Left kidney (tissue), 8 donors: ENCODE measurements at places on chromosomes 1 and 21.
A peak's percentile ranks its signal among the peaks of the same experiment; 100 is the strongest.

DNA sequence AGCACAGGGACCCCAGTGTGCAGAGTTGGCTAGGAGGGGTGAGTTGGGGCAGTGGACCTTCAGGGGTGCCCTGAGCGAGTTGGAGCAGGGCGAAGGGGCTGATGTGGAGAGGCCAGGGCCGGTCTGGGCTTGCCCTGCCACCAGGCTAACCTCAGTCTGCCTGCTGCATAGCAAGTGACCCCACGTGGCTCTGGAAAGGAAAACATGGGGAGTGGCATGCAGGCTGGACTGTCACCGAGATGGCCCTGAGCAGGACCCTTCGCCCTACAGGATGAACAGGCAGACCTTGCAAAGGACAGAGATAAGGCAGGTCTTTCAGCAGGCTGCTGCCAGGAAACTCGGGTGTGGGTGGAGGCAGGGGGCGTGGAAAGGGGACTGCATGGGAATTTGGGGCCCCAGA, 51.5 kb downstream of the FOXO6 start:
- DNase-seq = no peak

DNA sequence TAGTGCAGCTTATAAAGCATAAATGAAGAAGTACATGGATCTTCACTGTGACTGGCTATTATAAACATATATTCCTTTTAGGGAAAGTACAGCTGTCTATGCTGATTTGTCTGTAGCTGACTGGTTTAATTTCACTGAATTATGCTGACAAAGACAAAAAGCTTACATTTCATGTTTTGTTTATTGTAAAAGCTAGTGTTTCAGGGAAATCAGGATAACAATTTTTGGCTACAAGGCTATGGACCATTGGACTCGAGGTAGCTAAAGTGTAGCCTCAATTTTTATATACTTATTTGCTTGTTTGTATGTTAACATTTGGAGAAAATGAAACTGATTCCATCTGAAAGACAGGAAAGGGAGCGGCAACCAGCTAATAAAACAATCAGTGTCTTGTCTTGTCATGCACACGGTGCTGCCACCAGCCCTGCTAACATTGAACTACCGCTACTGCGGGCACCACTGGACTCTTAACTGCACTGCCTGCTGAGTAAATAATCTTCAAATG, 480.2 kb downstream of the COL11A1 start:
- DNase-seq = no peak

DNA sequence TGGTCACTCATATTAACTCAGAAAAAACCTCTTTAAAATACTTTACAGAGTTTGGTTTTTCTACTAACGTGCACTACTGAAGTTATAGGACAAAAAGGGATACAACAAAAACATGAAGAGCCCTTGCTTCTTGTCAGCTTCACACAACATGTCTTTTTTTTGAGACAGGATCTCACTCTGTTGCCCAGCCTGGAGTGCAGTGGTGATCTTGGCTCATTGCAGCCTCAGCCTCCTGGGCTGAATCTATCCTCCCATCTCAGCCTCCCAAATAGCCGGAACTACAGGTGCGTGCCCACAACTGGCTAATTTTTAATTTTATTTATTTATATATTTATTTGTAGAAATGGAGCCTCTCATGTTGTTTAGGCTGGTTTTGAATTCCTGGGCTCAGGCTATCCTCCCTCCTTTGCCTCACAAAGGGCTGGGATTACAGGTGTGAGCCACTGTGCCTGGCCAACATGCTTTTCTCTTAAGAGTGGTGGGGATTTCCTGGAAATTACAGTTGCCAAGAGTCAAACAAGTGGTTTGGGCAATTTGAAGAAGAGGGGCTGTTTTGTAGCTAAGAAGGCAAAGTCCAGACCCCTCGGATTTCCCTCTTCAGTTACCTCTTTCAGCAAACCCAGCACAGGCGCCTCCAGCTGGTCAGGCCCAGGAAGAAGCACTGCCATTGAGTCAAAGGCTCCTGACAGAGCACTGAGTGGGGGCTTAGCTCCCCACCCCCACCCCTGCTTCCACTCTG, 6.4 kb upstream of the SMPDL3B start:
- no peak for DNase-seq

DNA sequence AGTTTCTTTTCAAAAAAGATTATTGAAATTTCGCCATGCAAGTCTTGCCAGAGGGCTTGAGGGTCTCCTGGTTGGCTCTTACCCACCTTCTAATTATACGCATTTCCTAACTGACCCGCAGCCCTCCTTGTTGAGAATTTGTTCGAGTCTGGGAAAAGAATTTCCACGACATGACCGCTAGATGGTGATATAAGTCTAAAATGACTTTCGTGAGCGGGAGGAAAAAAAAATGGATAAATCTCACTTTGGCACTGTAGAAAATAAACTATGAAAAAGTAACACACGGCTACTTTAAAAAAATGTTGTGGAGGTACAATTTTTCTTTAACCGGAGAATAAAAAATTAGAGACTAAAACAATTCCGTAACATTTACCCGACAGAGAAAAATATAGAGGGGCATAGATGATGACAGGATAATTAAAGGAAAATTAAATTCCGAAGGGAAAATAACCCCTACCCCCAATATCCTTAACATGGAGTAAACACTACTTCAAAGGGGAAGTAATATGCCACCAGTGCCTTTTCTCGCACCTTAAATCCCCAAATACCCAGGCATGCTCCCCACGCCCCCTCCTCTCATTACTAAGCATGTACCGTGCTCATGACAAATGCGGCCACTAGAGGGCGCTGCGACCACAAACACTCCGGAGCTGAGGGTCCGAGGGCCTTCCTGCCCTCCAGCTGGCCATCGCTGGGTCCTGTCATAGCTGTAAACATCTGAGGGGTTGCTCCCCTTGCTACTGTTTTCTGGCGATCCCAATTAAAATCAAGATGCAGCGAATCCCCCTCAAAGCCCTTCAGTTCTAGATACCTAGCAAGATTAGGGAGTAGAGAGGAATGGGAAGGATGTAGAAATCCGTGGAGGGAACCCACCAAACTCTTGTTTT, 266.9 kb downstream of the ASTN1 start:
- peak; percentile 80 for DNase-seq

- no peak for DNase-seq
Measured at GRCh38 chr1:116033322-116033721, 57.0 kb downstream of the SLC22A15 start.

- DNase-seq = no peak
Measured at GRCh38 chr1:96478228-96478627, 243.4 kb upstream of the PTBP2 start.
